ENCODE measurements at places on chromosomes 7 and 10.
A peak's percentile ranks its signal among the peaks of the same experiment; 100 is the strongest.

DNA sequence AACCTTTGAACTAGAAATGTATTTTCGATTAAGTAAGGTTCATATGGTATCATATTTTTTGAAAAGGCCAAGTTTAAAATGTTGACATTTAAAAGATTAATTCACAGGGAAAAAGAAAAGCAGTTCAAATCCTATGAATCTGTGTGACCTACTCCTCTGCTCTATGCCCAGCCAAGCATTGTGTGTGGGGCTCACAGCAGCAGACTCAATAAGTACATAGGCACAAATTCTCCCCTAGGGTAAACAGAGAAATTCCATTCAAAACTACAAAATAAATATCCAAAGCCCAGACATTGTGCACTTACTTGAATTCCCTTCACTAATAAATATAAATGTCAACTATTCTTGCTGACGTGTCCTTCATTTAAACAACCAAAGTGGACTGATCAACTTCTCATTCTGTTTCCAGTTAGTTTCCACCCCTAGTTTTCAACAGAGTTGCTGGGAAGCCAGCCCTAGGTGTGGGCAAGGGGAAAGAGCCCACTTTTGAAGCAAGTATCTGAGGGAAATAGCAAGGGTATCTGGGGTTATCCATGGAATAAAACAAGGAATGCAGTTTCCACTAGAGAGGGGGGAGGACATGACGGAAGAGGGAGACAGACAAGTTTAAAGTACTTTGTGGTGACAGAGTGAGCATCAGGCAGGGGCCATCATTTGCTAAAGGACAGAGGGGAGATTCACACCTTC, 533.3 kb downstream of the SORCS1 start:
- no peak for DNase-seq

DNA sequence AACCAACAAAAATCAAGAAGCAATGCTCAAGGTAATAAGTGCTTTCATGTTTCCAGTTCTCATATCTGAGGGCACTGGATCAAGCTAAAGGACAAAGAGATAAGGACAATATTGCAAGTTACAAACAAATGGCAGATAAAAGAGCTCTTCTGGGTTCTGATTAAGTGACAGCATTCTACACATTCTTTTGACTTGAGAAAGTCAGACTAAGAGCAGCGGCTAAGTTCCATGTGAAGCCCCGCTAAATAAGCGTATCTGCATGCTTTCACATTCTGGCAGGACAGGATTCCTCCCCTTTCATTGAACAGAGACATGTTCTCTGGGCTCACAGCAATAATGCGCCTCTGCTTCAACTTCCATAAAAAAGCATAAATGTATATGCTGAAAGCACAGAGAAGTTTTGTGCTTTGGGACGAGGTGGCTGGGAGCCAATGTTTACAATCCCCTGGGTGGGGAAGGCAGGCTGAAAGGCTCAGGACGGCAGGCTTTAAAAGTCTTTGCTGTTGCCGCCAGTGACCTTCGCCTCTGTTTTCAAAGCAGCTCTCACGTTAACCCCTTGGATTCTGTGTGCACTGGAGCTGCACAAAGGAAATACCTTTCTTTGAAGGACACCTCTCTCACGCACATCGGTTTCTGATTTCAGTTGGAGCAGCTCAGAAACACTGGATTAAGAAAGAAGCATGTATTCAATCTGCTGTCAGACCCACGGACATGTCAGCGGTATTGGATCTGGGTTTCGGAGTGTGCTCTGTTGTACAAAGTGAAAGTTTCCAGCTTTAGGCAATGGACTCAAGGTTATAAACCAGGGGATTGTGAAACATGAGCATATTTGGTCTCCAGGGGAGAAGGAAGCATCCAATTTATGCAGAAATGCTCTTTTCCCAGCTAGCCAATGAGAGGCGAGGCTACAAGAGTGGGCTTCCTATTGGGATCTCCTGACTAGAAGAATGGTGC, 105.4 kb upstream of the FAM133B start:
- peak; percentile 63 for DNase-seq

DNA sequence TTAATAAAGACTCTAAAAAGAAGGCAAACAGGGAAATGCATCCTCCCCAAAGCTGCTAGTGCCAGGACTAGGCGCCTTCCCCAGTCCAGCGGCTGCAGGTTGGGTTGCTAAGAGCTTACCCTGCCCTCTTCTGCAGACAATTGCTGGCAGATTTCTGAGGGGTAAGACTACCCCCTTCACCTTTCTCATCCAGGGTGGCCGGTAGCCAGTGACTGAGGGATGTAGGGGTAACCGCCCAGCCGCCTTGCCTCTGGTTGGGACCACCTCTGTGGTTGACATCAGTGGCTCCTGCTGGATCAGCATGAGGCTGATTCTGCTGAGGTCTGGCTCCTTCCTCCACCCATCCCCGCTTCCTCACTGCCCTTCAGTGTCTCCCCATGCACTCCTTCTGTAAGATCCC, 71.2 kb downstream of the ADCYAP1R1 start:
- no peak for DNase-seq

DNA sequence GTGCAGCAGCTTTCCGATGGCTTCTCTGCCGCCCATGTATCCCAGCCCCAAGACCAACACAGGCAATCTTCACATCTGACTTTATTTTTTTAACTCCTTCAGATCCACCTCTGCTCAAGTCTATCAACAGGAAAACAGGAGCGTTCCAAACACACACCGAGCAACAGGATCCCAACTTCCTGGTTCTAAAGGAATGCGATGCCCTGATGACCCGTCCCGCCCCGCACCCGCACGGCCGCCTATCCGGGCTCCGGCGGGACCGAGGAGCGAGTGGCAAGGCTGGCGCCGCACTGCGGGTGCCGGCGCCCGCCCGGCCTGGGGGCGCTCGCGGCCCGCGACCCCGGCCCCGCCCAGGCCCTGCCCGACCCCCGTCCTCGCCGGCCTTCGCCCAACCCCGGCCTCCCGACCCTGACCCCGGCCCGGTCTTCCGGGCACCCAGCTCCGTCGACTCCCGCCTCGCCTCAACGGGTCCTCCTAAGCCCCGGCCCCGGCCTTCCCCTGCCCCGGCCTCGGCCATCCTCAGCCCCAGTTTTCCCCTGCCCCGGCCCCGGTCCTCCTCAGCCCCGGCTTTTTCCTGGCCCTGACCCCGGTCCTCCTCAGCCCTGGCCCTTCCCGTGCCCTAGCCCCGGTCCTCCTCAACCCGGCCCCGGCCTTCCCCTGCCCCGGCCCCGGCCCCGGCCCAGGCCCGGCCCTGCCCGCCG, 730 bp downstream of the LARP4B start:
- peak; percentile 74 for DNase-seq

GRCh38 chr10:29839826-29840515, 205.2 kb upstream of the SVIL start:
- no peak for DNase-seq

DNA sequence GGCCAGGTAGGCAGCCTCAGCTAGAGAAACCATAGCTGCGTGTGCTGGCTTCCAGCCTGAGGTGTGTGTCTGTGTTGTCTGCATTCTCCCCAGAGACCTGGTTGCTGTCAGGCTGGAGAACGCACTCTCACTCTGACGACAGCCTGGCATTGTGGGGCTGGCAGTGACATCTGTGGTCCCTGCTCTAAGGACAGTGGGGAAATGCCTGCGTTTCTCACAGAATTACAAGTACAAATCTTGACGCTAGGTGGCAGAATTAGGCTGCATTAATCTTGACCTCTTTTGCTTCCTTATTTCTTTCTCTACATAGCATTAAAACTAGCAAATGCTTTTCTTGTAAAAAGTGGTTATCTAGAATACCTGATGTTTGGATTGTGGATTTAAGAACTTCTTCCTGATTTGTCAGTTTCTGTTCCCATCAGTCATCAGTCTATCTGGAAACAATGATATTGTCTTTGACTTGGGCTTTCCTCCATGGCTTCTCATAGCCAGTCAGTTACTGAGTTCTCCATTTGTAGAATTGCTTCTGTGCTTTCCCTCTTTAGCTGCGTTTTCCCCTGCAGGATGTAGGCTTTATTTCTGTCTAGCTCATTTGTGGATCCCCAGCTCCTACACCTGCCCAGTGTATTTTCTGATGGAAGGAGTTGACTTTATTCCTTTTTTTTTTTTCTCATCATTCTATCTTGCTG, 86.0 kb downstream of the FANK1 start:
- DNase-seq, result no peak

DNA sequence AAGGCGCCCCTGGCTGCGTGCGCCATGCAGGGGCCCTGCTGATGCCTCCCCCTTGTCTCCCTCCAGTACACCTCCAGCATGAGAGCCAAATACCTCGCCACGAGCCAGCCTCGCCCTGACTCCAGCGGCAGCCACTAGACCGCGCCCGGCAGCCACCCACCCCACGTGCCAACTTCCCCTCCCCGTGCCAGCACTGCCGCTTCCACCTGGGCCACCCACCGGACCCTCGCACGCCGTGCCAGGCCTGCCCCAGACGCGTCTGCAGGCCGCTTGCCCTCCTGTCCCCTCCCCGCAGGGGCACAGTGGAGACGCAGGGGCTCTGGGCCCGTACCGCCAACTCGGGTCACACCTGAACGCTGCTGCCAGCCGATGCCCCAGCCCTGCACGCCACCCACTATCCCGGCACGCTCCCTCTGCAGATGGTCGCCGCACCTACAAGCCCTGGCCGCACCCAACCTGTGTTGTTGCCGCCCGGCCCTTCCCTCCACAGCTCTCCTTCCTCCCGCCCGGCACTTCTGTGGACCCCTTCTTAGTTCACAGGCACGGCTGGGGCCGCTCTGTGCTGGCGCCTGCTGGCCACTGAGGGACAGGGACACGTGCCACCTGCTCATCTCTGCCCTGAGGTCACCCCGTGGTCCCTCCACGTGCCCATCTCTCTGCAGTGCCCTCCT, 26.3 kb upstream of the AMZ1 start:
- DNase-seq, result peak; percentile 64

DNA sequence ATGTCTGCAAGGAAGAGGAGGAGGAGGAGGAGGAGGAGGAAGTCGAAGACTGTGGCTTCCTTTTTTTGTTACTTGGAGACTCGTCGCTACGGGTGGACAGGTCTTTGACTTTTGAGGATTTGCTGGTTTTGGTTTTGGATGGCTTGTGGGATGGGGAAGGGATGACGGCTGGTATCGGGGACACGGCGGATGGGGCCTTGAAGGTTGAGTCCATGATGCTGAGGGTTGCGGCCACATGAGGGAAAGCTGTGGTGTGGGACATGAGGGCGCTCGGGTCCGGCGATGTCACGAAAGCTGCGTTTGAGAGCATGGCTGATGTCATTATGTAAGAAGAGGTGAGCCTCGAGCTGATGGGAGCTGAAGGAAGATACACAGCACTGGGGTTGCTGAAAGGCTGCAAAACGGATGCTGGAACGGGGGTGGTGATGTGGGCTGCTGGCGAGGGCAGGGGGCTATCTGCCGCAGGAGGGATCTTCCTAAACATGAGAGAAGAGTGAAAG, 33.1 kb upstream of the EFCAB10 start:
- DNase-seq, result no peak

DNA sequence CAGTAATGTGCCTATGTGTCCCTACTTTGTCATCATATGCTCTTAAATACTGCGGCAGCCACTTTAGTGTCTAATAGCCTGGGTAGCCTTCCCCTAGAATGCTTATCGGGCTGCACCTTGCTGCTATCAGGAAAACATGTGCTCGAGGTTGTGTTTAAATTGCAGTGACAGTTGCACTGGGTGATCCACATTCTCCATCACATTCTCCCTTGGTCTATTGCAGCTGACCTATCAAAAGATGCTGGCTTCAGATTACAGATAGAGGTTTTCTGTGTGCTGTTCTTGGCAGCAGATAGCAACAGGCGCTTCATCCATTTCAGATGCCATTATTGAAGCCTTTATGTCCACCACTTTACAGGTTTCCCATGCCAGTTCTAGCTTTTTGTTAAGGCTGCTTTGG, 130.1 kb upstream of the MDFIC start:
- no peak for DNase-seq

DNA sequence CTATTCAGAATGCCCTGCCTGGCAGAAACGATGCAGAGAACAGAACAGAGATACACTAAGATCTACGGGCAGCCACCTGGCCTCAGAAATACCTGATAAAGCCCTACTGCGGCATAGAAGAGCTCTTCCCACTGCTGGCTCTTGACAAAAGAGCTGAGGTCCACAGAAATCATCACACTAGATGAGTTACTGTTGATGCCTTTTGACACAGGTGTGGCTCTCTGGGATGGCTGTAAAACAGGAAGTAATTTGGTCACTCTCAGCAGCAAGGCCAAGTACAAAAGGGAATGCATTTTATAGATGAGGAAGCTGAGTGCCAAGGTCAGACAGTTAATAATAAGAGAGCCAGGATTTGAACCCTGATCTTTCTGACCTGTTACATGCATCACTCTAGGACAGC, 35.0 kb upstream of the ACSL5 start:
- DNase-seq, result no peak

DNA sequence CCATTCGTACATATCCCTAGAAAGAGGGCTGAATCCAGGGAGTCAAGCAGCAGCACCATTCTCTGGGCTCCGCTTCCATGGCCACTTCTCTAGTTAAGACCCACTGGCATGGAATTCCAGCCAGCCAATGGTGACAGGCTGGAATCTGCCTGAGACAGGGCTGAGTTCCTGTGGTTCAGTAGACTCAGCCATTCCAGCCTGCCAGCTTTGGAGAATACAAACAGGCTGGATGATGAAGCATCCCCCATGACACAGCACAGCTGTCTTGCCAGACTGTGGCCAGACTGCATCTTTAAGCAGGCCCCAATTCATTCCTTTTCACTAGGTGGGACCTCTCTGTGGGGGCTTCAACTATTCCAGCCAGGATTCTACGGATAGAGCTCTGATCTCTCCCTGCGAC, 329.6 kb downstream of the XPNPEP1 start:
- DNase-seq, result no peak

GRCh38 chr7:11252705-11253272, 279.1 kb downstream of the PHF14 start:
- no peak for DNase-seq

DNA sequence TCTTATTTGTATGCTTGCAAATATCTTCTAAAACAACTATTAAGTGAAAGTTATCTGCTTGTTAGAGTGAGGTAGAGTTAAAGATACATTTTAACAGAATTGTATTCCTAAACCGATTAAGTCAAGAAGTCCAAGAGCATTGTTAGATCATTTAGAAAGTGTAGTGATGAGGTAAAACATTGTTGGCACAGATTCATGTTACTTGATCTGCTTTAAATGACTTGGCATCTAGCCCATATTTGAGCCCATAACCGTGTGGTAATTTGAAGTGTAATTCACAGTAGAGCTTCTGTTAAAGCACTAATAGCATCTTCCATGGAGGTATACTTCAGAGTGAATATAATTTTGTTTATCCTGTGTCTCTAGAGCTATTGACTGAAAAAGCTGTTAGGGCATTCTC, 62.1 kb downstream of the PTEN start:
- DNase-seq, result no peak

Measured in suprapubic skin (tissue), 4 donors.